CD4-positive, alpha-beta T cell treated with Interleukin-4 for 4 hours (primary cell): ENCODE measurements at places on chromosomes 3 and 15.
A peak's percentile ranks its signal among the peaks of the same experiment; 100 is the strongest.

DNA sequence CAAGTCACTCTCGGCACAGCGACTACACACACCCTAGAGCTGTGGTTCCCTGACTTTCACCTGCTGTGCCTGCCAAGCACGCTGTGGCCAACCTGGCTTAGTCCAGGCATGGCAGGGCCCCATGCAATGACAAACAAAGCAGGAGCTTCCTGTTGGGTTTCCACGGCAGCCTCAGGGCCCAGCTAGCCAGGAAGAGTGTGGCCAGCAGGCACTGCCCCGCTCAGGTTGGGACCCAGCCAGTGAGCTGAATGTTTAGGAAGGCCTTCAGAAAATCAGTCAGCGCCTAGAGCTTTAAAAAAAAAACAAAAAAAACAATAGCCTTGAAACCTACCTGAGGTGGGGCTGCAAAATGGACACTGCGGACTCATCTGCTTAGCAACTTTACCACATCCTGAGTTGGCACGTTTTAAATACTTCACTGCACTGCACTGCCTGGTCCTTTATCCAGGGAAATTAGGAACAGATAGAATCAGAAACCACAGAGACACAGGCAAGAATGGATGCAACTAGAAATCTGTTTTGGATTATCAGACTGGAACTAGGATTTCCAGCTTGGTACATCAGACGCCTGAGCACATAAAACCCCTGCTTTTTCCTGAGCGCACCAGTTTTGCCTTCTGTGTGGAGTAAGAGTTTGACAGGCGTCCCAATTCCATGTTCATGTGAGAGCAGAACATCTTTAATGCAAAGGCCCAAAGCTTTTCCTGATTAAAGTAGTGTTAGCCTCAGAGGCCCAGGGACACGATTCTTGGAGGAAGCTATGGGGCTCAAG is 36.2 kb upstream of the LDHAL6B start:
- no peak for DNase-seq

GRCh38 chr3:54871867-54872266 is 56.0 kb downstream of the LRTM1 start:
- DNase-seq = no peak

- peak; percentile 34 for DNase-seq
Measured at GRCh38 chr3:107740992-107741896, 218.5 kb downstream of the BBX start.

GRCh38 chr3:72890166-72890925 is 2.5 kb downstream of the GXYLT2 start:
- no peak for DNase-seq

DNA sequence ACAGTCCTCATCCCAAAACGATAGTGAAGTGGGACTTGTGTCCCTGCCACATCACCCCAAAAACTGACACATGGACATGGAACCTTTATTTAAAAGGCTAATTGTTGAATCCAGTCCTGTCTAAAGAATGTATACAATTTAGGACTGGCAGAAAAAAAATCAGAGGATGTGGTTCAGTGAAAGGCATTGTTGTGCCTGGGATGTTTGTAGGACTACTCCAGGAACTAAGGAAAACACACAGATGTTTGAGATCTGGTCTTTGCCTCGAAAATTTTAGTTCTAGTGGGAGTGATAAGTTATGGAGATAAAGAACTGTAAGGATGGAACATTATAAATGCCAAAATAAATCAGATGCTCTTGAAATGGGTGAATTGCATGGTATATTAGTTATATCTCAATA is 27.2 kb downstream of the VGLL4 start:
- DNase-seq = no peak

DNA sequence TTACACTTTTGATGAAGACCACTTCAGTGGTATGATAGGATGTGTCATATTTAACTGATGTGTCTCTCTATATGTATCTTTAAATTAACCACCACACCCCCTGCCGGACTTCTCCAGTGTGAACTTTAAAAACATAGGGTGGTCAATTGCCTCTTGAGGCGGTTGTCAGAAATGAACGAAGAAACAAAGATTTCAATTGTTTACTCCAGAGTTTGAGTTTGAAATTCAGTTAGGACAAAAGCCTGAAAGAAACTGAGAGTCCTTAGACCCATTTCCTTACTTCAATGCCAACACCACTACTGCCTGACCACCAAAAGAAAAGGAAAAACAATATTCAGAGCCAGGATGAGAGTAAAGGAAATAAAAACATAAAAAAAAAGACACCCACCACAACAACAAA is 40.2 kb downstream of the VGLL3 start:
- DNase-seq = no peak

DNA sequence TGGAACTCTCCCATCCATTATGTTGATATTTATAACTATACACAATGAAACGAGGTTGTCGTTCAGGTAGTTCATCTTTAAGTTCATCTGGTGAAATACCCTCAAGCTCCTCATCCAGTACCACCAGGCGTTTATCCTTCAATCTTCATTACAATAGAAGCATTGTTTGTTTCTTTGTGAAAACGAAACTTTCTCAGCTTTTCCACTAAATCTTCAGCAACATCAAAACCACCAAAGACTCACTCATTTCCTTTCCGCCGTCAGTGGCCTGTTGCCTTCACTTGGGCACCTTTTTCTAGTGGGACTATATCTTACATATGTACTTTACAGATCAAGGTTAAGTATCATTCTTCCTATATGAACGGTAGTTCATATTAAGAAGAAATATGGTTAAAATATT is 44.1 kb upstream of the TFG start:
- peak; percentile 32 for DNase-seq

- peak; percentile 43 for DNase-seq
Measured at GRCh38 chr15:35519541-35520149, 26.3 kb downstream of the DPH6 start.

DNA sequence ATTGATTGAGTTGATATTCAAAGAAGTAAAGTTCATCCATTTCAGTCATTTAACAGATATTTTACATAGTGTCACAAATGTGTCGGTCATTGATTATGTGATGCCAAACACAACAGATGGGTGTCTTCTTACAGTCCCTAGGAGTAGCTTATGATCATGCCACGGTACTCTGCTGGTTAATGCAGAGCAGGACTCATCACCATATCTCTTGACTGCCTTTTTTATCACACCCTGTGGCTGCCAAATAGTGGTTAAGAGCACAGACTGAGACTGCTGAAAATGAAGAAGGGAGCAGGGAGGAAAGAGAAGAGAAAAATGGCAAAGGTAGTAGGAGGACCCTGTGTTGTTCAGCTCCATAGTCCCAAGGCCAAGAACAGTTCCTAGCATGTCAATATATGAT is 12.8 kb upstream of the TIMMDC1 start:
- DNase-seq = no peak

- DNase-seq = peak; percentile 74
Measured at GRCh38 chr3:66480666-66481065, 20.2 kb downstream of the LRIG1 start.

GRCh38 chr3:18740631-18741583 is 315.8 kb upstream of the SATB1 start:
- peak; percentile 91 for DNase-seq

GRCh38 chr3:146250449-146251382 is at the start of gene PLSCR4:
PLSCR4 (minus strand) TSS chr3:146251105; CDS start chr3:146222071, 29,034 bp downstream.
- no peak for DNase-seq
